Kidney (tissue), 22 donors: ENCODE measurements at places on chromosomes 11 and 22. TPM values are rescaled to one million over a fixed set of nuclear protein-coding genes. Genes with fewer than 3 reads are reported as not detected.

OR52I2 gene
- polyA plus RNA-seq: not detected

FOLR1 gene
- 297 TPM for polyA plus RNA-seq

DNA sequence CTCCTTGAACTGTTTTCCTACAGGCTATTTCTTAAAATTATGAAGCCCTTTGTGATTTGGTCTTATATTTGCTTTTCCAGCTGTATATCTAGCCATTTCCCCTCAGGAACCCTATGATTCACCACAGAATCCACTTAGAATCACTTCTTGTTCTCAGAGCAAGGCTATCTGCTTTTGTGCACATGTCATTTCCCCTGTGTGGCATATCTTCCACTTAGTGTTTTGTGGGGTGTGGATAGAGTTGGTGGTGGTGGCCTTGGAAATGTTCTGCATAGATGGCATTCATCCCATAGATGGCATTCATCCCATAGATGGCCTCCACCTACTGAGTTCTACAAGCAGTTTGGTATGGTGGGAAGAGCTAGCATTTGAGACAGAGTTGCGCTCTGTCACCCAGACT lies 44.7 kb downstream of the SWAP70 start:
- no peak for DNase-seq

STX5 gene
- polyA plus RNA-seq: 44.6 TPM

DNA sequence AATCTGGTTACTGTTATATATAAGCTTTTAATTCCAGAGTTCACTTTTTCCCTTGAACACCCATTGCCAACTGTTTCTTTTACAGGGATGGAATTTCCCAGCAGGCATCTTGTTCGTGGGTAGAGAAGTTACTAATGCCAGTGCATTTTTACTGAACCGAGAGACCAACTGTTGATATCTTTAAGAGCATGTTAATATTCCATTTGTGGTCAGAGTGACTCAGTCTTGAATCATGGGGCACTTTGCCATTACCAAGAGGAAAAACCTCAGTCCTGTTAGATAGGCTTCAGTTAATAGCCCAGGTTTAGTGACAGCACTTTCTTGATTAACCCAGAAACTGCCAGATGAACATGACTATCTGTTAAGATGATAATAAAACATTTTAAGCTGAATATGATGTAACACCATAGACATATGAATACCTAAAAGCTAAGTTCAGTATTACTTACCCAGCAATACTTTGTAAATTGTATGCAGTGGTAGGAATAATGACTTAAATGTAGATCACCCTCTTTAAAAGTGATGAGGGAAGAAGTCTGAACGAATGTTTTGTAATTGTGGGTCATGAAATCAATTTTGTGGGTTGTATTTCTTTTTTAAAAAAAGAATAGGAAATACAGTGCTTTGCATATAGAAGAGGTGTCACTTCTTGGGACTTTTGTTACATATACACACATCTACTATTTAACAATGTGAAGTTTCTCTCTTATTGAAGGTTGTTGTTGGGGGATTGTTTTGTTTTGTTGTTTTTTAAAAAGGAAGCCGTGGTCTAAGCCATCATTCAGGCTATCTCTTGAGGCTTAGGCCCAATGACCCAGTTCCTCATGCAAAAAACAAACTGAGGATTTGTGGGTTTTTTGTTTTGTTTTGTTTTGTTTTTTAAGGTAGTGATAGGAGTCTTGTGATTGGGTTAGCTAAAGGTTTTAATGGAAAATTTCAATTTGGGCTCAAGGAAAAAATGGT lies 79.2 kb upstream of the GRIK4 start:
- DNase-seq: no peak

GRCh38 chr11:103892603-103893002 lies 143.8 kb upstream of the DDI1 start:
- no peak for DNase-seq

- DNase-seq: no peak
These were observed 2.8 kb upstream of the JHY start for GRCh38 chr11:122879785-122880184.

KCNA4 gene
- polyA plus RNA-seq: 0.39 TPM

DNA sequence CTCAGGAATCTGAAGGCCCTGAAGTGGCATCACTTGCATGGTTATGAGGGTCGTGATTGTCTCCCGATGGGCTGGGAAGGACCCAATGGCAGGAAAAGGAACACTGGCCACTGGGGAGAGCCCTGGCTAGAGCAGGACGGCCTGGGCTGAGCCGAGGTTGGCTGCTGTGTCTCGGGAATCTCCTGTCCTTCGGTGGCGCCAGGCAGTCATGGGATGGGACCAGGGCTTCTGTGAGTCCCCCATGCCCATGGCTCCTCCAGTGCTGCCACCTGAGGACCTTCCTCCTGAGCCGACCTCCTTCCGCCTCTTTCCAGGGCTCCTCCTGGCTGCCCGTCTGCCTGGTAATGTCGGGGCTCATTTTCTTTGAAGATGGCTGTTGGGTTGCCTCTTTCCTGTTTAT lies 1394.0 kb downstream of the BRD1 start:
- DNase-seq: peak; percentile 66

DNA sequence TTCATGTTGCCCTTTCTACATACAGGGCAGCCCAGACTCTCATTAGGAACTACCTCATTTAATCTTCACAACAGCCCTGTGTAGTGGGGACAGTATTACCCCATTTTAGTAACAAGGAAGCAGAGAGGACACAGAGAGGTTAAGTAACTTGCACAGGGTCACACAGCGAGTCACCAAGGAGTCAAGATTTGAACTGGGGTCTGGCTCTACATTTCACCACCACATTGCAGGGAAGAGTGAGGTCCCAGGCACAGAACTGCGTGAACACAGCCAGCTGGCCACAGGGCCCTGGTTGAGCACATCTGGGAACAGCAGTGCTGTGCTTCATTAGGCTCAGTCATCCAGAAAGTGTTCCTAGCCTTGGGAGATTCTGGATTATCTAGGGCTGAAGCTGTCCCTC lies 45.4 kb upstream of the ISX start:
- DNase-seq: no peak

GRCh38 chr11:57235761-57236703 lies 1.0 kb downstream of the APLNR start:
- DNase-seq: no peak

GRCh38 chr11:65454311-65454695 lies 31.7 kb downstream of the NEAT1 start:
- no peak for DNase-seq

SPI1 gene
- polyA plus RNA-seq: 7.3 TPM

DNA sequence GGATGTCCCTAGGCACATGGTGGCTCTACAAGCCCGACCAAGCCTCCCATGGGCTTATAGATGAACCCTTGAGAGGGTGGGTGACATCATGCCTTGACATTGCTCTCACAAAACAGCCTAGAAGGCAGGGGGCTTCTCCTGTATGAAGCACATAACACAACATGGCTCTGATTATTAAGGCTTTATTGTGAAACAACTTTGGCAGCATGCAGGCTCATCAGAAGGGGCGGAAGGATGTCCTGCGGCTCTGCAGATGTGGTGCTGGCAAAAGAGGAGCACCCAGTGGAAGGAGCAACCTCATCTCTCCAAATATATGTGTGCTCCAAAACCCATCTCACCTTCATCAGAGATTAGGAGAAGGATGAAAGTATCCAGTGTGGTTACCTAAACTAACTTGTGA lies 100.4 kb downstream of the MPPED2 start:
- DNase-seq: no peak

- peak; percentile 70 for DNase-seq
These were observed 9.5 kb downstream of the MAPK8IP2 start for GRCh38 chr22:50610041-50610451.

DNA sequence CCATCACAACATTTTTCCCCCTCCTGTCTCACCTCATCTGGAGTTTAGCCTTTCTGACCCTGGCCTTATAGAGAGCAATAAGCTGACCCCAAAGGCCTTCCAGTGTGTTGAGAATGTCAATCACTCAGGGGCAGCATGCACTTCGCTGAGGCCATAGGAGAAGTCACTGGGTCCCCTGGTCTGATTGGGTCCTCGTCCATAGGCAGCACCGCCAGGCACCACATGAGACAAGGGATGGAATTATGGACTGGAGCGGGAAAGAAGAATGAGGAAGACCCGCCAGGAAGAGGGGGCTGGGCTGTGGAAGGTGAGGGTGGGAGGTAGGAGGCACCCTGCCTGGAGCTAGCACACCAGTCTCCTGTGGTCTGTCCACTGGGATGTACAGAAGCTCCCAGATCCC lies 72.9 kb downstream of the DSCAML1 start:
- no peak for DNase-seq

GRCh38 chr11:119691020-119691666 lies 37.9 kb downstream of the NECTIN1 start:
- DNase-seq: no peak

DNA sequence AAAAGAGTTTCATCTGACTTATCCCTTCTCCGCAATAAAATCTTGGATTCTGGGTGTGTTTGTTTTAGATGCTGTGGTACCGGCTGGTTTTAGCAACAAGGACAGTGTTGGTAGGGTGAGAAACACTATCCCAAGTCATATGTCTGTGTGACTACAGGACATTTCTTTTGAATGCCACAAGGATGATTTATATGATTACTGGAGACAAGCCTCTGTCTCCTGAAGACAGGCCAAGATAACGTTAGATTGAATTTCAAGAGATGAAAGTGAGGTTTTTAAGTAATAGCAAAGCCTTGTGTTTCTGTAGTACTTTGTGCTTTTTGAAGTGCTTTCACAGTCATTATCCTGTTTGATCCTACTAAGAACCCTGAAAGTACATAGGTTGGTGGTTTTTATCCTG lies 101.6 kb downstream of the COMMD9 start:
- DNase-seq: no peak

- no peak for DNase-seq
These were observed 21.6 kb downstream of the PARVG start for GRCh38 chr22:44202261-44202789.

DNA sequence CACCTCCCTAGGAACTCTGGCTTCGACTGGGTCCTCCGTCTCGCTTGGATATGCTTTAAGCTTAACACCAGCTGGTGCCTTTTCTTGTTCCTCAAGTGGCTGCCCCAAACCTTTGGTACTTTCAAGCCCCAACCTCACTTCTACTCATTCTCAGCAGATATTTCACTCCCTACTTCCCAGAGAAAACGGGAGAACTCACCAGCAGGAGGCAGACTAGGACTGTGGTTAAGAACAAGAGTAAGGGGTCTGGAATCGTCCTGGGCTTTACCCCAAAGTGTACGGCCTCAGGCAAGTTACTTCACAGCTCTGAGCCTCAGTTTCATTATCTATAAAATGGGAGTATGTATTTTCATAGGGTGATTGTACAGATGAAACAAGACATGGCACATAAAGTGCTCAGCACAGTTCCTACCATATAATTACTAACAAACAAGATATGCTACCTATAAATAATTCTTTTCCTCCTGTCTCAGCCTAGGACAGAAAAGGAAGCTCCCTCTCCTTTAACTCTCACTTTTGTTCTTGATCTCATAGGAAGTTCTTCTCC lies 37.8 kb downstream of the PAMR1 start:
- DNase-seq: peak; percentile 62

DNA sequence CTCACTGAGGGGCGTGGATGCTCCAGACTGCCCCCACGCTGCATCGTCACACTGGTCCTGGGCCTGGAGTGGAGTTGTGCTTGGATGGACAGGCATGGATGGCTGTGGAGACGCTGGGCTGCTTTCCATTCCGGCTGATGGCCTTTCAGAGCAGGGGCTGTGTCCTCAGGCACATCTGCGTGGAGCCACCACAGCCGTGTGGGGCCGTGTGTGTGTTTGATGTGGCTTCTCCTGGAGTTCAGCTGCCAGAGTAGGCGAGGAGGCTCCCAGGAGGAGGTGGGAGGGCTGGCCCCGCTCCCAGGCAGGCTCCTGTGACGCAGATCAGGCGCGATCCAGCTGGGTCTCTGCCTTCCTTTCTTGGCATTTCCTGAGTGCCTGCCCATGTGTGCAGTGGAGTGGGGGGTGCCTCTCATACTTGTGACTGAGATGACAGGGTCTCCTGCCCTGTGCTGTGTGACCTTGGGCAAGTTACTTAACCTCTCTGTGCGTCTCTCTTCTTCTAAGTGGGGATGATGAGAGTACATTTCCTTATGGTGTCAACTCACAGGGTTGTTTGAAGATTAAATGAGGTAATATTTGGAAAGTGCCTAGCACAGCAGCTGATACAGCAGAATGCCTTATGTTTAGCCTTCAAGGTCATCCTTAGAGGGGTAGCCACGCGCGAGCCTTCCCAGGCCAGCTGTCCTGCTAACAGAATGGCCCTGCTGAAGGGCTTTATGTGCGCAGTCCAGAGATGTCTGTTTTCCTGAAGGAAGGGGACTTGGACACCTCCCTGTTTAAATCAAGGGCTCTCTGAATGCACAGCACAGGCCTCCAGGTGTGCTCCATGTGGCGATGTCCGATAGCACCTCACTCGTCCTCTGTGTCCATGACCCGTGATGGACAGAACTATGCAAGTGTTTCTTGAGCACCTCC lies 33.5 kb downstream of the GLB1L2 start:
- DNase-seq: no peak

- DNase-seq: no peak
These were observed 500.5 kb downstream of the BUD13 start for GRCh38 chr11:116272181-116272789.

TIGD3 gene
- polyA plus RNA-seq: 0.95 TPM

MTMR2 gene
- polyA plus RNA-seq: 17.4 TPM

DNA sequence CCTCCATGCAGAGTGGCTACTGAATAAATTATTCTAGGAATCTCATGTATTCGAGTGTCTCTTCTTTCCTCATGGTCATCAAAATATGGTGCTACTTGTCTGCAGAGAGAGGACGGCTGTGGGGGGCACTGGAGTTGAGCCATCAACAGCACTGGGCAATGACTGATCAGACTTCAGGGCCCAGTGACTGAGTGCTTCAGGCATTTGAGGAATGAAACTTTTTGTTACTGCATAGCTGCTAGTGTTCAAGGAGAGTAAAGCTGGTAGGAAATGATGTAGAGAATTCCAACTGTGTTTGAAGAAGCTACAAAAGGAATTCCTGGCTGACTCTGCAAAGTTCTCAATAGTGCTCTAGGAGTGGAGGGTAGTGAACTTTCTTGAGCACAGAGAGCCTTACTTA lies 277.7 kb downstream of the CADM1 start:
- no peak for DNase-seq

TESMIN gene
- polyA plus RNA-seq: 3.8 TPM

CLCF1 gene
- polyA plus RNA-seq: 5.7 TPM

OR51D1 gene
- polyA plus RNA-seq: not detected

DNA sequence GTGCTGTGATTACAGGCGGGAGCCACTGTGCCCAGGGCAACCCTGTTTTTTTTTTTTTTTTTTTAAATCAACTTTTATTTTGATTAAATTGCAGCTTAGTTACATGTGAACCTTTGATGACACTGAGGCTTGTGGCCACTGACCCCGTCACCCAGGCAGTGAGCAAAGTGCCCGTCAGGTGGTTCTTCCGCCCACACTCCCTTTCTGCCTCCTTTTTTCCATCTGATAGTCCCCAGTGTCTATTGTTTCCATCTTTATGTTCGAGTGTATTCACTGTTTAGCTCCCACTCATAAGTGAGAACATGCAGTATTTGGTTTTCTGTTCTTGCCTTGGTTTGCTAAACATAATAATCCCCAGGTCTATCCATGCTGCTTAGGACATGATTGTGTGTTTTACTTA lies 110.9 kb upstream of the GRK3 start:
- no peak for DNase-seq
